Jurkat, Clone E6-1 (cell line): ENCODE measurements at places on chromosomes 2 and 18.

GRCh38 chr2:148021059-148021861 lies at the start of gene MBD5:
Gene MBD5, plus strand, starts transcription at chr2:148021091.
- DNase-seq = peak; percentile 56

DNA sequence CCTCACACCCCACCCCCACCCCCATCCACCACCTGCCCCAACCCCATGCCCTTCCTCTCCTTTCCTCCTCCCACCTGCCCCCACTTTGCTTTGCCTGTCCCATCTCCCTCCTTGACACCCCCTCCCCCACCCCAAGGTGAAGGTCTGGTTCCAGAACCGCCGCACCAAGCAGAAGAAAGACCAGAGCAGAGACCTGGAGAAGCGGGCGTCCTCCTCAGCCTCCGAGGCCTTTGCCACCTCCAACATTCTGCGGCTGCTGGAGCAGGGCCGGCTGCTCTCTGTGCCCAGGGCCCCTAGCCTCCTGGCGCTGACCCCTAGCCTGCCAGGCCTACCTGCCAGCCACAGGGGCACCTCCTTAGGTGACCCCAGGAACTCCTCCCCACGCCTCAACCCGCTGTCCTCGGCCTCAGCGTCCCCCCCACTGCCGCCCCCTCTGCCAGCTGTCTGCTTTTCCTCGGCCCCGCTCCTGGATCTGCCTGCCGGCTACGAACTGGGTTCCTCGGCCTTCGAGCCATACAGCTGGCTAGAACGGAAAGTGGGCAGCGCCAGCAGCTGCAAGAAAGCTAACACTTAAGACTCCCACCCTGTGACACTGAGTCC lies 3.0 kb upstream of the ATP6V1B1 start:
- no peak for DNase-seq

GRCh38 chr2:28055325-28055970 lies 164.9 kb downstream of the BABAM2 start:
- DNase-seq = no peak

- DNase-seq = no peak
Measured at GRCh38 chr18:50199346-50199855, 4.5 kb upstream of the MYO5B start.

DNA sequence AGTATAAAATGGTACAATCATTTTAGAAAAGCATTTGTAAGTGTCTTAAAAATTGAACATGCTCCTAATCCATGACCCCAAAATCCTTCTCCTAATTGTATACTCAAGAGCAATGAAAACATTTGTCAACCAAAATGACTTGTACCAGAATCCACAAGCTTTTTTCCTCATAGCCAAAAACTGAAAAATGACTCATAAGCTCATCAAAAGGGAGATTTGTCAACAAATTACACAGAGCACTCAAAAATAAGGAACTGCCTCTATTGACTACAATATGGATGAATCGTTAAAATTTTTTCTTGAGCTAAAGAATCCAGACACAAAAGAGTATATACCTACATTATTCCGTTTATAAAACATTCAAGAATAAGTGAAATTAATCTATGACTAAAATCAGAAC lies 544.8 kb downstream of the ARHGAP15 start:
- DNase-seq = no peak

DNA sequence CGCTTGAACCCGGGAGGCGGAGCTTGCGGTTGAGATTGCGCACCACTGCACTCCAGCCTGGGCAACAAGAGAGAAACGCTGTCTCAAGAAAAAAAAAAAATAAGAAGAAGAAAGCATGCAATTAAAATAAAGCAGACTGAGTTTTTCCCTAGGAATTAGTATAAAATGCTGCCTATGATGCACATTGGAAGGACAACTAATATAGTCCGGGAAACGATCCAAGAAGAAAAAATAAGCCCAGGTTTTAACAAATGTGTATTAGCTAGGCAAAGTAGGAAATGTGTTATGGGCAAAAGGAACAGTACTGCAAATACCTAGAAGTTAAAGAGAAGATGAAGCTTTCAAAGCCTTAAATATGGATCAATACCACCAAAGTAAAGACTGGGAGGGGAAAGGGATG lies 64.0 kb downstream of the SPIRE1 start:
- DNase-seq = no peak

DNA sequence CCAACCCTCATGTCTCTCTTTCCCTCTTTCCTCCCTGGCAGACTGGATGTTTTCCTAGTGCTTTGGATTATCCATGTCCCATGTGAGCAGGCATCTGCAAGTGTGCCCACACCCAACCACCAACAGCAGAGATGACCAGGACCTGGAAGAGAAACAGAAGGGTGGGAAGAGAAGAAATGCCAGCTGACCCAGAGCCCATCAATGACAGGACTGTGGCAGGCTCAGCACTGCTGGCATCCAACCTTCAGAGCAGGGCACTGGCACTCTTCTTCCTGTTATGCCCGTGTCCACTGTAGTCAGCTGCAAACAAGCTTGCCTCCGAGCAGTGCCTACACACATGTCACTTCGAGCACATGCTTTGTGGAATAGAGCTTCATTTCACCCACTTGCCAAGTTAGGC lies 121.1 kb downstream of the TANC1 start:
- DNase-seq = no peak

- no peak for DNase-seq
Measured at GRCh38 chr2:238339395-238339780, 19.1 kb downstream of the TRAF3IP1 start.

GRCh38 chr18:1658908-1659566 lies 754.4 kb downstream of the ADCYAP1 start:
- no peak for DNase-seq

- no peak for DNase-seq
Measured at GRCh38 chr2:145124085-145124484, 604.2 kb upstream of the ZEB2 start.

GRCh38 chr2:239371726-239372686 lies 28.8 kb downstream of the HDAC4 start:
- DNase-seq = no peak

- DNase-seq = no peak
Measured at GRCh38 chr18:64614446-64614845, 465.6 kb upstream of the LINC00305 start.

GRCh38 chr18:44409071-44409470 lies 271.6 kb upstream of the SETBP1 start:
- no peak for DNase-seq

DNA sequence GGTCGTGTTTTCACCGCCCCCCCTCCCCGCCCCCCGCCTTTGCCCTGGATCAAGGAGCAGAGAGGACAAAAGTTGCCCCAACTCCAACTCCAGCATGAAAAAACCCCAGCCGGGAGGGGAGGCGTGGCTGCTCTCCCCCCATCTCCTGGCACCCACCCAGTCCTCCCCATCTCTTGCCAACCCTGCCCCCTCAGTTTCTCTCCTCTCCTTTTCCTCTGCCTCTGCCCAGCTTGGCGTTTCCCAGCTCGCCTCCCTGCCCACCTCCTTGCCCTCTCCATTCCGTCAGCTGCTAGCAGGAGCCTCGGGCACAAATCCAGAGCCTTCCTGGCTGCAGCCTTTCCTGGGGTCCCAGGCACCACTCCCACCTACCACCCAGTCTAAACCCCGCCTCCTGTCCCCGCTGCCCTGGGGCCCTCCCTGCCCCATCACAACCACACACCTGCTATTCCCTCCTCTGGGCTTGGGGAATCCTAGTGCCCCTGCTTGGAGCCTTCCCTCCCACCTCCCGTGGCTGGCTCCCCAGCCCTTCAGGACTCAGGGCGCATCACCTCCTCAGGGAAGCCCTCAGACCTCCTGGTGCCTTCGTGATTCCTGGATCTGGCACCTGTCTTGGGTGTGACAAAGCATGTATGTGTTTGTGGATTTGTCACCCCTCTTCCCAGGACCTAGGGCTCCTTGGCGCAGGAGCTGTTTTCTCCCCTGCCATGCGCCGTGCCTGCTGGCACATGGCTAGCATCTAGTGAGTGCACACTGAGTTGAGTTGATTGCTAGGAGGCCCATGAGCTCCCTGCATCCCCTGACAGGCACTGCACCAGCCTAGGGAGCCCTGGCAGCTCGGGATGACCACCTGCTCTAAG lies 209.1 kb downstream of the TFCP2L1 start:
- no peak for DNase-seq

GRCh38 chr2:231632559-231633142 lies 40.0 kb downstream of the TEX44 start:
- DNase-seq = no peak

- DNase-seq = no peak
Measured at GRCh38 chr2:161146209-161146775, 13.9 kb upstream of the TANK start.

DNA sequence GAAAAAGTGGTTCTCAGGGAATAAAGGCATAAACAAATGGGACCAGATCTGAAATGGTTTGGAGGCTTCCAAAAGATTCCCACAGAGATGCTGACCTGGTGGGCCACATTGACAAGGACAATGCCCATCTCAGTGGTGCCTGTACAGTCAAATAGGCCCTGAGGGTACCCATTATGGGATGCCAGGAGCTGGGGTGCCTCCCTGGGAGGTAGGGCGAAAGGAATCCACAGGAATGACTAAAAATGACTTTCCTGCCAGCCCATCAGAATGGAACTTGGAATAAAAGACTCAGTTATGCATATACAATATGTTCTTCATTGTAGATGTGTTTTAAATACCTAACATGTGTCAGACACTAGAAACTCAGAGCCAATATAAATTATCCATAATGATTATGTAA lies 248.5 kb downstream of the RNF144A start:
- DNase-seq = no peak

GRCh38 chr2:237459226-237459625 lies 27.8 kb upstream of the MLPH start:
- DNase-seq = no peak

GRCh38 chr2:30110773-30111172 lies 36.0 kb upstream of the YPEL5 start:
- DNase-seq = no peak

- DNase-seq = no peak
Measured at GRCh38 chr2:2901384-2902345, 476.0 kb downstream of the EIPR1 start.

- no peak for DNase-seq
Measured at GRCh38 chr2:22282916-22283315, 1102.1 kb upstream of the KLHL29 start.

GRCh38 chr2:30393510-30393909 lies 53.5 kb upstream of the LCLAT1 start:
- no peak for DNase-seq

GRCh38 chr18:3162181-3162580 lies 57.6 kb downstream of the MYOM1 start:
- no peak for DNase-seq

DNA sequence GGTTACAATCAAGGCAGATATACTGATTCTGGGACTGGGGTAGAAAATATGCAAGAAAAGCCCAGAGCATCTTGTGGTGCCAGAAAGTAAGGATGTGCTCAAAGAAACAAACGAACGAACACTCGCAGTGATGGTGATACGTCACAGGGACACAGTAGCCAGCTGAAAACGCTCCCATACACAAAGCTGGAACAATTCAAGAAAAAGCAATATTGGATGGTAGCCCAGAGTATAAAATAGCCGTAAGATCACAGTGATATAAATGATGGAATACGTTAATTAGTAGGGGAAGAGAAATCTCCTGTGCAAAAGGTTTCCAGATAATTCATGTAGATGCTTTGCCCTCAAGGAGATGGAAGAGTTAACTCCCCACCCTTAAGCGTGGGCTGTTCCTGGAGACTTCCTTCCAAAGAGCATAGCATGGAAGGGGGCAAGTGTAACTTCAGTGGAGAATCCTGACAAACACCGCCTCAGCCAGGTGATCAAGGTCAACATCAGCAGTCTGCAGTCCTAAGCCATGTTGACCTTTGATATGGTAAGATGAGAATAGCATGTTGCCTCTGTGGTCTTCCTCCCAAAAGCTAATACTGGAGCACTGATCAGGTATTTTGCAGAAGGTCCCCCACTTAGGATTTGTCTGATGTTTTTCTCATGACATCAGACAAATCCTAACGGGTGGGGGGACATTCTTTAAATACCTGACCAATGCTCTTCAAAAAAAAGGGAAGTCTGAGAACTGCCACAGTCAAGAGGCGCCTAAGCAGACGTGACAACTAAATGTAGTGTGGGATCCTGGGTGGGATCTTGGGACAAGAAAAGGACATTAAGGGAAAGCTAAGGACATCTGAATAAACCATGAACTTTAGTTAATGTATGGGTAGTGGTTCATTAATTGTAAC lies 99.0 kb downstream of the NCK2 start:
- DNase-seq = no peak

DNA sequence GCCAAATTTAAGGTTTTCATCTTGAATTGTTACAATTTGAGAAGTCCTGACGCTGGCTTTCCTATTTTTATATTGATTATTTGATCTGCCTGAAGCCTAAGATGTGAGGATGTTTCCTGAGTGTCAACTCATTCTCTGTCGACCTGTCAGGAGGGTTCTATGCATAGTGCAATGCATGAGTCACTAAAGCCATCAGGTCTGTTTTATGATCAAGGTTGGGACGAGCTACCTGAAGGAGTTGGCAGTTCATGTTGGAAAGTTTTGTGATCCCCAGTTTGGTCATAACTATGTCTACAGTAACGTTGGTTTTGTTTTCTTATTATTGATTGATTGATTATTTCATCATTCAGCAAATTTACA lies 71.2 kb downstream of the NABP1 start:
- DNase-seq = no peak

DNA sequence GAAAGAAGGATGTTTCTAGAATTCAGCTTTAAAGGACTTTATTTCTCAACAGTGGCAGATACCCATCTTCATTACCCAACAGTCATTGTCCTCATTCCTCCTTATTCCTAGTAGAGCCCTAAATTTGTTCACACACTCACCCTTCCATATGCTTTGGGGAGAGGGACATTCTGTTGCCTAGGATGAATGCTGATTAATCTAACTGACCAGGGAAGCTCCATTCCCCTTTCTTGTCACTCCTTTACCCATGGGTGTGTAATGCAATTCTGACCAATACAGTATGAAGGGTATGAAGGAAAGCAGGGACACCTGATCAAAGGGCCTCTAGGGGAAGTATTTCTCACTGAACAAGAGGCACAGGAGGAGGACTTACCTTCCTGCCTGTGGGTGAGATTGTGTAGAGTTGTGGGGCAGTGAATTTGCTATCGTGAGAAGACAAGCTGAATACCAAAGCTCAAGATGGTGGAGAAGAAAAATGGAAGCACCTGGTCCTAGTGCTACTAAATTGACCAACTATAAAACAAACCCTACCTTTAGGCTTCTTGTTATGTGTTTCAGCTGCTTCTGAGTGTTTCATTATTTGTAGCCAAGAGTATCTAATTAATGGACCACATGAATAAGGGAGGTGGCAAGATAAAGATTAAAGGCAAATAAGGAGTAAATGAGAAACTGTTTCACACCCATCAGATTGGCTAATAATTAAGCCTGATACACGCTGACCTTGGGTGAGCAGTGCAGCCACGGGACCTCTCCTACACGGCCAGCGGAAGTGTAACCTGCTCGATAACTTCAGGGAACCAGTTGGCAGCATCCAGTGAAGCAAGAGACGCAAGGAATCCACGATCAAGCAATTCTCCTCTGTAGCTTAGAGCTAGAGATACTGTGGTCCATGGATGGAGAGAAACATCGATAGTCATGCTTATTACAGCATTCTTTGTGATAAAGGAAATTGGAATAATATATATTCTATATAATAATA lies 202.3 kb downstream of the MYCN start:
- DNase-seq = no peak

- no peak for DNase-seq
Measured at GRCh38 chr2:69154106-69154505, 141.1 kb downstream of the ANTXR1 start.
